Esophagus squamous epithelium (tissue), 5 donors: ENCODE measurements at places on chromosomes 4 and X. TPM values are rescaled to one million over a fixed set of nuclear protein-coding genes. Genes with fewer than 3 reads are reported as not detected.

DNA sequence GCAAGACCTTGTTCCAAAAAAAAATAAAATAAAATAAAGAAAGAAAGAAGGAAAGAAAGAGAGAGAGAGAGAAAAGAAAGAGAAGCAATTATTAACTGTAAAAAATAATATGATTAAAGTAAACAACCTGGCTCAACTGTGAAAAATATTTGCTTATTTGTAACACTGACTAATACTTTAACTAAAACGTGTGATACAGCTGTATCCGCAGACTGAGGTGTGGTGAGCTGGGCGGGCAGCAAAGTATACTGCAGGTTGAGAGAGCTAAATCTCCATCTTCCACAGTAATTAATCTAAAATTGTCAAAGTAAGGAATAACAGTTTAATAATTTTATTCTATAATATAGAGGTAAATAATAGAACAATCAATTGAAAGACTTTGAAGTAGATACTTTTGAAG lies 145.5 kb upstream of the FAM241A start:
- no peak for DNase-seq

DNA sequence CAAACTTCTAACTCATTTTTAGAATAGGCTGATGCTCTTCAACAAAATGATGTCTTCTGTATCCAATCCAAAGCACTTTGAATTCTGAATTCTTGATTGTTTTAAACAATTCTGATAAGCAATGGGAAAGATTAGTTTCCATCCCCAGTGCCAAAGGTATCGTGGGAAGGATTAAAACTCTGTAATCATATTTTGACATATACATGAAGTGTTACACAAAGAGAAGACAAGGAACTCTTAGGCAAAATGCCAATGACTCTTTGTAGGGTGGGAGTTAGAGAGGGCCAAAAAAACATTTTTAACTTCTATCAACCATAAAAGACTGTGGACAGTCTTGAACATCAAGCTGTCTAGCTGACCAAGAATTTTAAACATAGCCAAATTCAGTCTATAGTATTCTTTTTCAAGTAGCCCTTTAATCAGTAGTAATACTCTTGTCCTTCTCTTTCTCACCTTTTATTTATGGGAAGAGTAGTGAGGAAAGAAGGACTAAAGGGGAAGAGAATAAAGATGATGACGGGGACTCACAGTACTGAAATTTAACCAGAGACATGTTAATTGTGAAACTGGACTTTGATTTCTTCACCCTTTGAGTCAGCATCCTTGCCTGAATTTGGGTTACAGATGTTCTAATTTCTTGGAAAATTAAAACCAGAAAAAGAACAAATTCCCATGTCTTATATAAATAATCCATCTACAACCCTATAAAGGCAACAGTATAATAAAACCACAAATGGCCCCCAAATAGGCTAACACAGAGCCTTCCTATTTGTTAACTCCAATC lies 51.8 kb upstream of the VEGFD start:
- no peak for DNase-seq

UGT2B10 gene
- total RNA-seq: not detected

GRCh38 chr4:18012134-18012806 lies 9.3 kb downstream of the LCORL start:
- no peak for DNase-seq

- no peak for DNase-seq
Observed at GRCh38 chr4:158613046-158613445, 58.6 kb downstream of the C4orf46 start.

DDIT4L gene
- total RNA-seq: 0.11 TPM

GRCh38 chr4:59060002-59060846 lies 1950.0 kb upstream of the IGFBP7 start:
- no peak for DNase-seq

GRCh38 chr4:183299464-183299863 lies 20.6 kb downstream of the CLDN22 start:
- DNase-seq: no peak

DNA sequence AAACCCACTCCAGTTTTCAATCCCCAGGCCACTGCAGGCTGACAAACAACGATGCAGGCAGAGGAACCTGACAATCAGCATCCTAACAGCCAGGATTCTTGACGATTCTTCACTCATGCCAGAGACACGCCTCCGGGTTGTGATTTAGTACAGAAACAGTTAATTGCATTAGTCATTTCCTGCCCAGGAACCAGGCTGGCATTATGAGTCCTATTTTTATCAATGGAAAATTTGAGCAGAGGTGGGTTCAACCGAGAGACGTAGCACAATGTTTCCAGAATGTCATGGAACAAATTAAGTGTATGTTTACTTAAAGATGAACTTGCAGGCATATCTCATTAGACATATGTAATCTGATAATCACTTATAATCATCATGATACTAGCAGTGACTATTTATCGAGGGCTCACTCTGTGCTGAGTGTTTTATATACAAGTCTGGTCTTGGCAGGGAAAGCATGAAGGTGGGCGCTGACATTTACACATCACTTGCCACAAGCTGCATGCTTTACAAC lies 159.7 kb downstream of the NSUN7 start:
- no peak for DNase-seq

DNA sequence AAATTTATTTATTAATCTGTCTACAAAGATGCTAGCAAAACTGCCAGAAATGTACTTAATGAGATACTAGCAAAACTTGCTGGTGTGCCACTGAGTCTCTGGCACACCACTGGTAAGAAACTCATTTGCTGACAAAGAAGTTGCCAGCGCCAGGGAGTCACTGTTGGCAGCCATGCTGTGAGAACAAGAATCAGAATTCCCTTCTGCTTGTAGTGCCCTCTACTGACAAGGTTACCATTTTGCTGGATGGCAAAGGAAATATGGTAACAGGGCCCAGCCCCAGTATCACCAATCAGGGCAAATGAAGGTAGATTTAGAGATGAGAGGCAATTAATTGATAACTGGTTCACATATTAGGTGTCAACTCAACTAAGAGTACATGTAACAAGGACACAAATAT lies 750.1 kb upstream of the ADGRL3 start:
- no peak for DNase-seq

DNA sequence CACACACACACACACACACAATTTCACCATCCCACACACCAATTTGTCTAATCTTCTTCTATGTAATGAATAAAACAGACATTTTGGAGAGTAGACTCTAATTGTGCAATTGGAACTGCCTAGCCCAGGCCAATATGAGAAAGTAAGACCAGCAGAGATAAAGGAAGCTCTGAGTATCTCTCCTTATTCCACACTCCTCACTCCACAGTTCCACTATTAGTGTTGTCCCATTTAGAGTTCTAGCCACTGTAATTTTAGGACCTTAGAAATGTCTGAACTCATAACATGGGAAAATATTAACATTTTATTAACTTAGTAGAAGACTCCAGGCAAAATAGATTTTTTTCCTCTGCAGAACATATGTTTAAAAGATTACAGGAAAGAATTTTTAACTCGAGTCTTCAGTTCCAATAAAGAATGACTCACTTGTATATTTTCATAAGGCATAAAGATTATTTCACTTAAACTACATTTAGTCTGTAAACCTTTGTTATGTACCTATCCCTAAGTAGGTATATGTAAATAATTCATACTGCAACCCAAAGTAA lies 297.6 kb upstream of the INTU start:
- no peak for DNase-seq

NXF2B gene
- total RNA-seq: not detected

DNA sequence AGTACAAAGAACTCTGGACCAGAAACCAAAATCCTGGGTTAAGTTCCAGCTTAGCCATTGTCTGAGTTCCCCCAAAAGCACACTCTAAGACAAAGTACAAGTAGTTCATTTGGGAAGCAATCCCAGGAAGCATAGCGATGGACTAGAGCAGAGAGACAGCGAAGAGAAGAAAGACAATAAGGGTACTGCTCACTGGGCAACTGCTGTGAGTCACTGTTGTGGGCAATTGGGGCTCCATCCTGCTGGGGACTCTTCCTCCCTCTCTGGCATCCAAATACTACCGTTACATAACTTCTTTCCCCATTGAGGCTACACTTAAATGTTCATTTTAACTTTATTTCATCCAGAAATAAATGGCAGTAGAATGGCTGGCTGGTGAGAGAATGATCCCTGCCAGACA lies 14.1 kb downstream of the SRPX start:
- DNase-seq: no peak

- DNase-seq: no peak
Observed at GRCh38 chrX:369563-370101, 17.1 kb downstream of the PPP2R3B start.

GRCh38 chr4:108052558-108053120 lies 63.0 kb downstream of the HADH start:
- no peak for DNase-seq

DNA sequence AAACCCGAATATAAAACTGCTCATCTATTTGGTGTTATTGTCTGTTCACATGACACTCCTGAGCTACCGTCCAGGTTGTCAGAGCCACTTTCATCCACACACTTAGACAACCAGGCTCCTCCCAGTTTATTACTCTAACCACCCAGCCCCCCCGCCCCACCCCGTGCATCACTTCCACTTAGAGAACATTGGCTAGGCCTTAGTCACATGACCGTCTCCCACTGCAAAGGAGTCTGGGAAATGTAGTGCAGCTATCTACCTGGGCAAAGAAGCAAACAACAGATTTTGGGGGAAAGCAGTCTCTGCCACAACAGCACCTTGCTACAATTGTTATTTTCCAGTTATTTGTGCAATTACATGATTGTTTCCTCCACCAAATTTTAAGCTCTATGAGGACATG lies 57.6 kb upstream of the RBPJ start:
- DNase-seq: no peak

CAPN6 gene
- total RNA-seq: 6.5 TPM

DNA sequence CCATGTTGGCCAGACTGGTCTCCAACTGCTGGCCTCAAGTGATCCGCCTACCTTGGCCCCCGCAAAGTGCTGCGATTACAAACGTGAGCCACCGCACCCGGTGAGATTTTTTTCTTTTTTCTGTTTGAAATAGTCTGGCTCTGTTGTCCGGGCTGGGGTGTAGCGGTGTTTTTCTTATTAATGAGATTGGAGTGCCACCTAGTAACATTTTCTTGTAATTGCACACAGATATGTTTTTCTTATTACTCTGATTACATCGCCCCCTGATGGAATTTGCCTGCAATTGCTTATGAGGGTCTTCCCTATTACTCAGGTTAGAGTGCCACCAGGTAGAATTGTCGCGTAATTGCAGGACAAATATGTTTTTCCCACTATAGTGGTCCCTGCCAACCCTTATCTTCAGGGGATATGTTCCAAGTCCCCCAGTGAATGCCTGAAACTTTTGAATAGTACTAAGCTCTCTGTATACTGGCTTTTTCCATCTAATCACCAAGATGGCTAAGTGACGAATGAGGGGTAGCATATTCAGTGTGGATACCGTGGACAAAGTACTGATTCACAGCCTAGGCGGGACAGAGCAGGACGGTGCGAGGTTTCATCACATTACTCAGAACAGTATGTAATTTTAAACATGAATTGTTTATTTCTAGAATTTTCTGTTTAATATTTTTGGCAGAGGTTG lies 8.6 kb upstream of the PDHA1 start:
- DNase-seq: no peak

DNA sequence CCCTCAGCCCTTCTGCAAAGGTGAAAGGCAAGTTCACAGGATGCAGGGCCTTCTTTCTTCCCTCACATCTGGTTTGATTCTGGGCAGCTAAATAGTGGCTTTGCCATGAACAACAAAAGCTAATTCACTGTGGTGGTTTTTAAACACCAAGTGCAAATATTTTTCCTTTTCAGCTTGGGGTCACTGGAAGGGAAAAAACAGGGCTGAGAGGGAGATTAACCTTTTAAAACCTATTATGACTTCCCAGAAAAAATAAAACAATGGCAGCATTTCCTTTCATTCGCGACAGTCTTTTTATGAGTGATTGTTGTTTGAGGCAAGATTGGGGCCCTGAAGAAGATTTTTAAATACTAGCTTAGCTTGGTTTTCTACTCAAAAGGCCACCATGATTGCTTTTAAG lies 103.7 kb upstream of the SCML1 start:
- DNase-seq: no peak

DNA sequence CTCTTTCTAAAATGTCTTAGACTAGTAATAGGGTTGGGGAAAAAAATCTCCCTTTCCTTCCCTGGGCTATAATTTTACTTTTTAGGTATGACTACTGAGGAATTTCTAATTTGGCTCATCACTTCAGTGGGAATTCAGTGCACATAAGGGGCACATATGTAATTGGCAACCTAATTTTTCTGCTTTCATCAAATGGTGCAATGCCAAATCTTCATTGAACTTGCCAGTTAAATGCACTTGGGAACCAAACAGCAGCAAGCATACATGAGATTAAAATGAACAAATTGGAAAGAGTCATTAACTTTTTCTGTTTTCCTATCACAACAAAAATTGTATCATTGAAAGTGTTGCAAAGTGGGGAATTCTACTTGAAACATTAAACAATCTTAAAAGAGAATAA lies 2.9 kb upstream of the CCSER1 start:
- DNase-seq: no peak

DNA sequence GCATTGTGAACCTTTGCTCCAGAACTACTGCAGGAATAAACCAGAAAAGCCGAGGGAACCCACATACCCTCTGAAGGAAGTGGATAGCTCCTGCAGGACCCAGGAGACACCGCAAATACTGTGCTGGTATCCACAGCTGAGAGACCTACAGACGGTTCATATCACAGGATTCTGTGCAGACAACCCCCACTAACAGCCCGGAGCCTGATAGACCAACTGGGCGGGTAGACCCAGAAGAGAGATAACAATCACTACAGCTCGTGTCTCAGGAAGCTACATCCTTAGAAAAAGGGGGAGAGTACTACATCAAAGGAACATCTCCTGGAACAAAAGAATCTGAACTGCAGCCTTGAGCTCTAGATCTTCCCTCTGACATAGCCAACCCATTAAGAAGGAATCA lies 150.8 kb downstream of the FRAS1 start:
- DNase-seq: no peak

CABS1 gene
- total RNA-seq: not detected

DNA sequence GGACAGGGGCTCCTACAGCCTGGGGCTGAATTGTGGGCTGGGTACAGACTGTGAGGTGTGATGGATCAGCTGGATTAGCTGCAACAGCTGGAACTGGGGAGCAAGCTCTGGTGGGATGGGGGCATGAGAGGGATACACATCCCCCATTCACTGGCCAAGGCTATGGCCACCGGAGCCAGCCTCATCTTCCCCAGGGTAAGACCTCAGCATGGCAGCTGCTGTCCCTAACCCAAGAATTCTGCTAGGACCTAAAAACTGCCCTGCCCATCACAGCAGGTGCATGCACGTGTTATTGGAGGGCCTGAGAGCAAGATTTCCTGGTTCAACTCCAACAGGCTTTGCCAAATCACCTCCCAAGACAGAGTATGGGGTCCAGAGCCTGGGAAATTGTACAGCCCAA lies 258.6 kb upstream of the AGTR2 start:
- DNase-seq: no peak

ATP1B4 gene
- total RNA-seq: not detected

DNA sequence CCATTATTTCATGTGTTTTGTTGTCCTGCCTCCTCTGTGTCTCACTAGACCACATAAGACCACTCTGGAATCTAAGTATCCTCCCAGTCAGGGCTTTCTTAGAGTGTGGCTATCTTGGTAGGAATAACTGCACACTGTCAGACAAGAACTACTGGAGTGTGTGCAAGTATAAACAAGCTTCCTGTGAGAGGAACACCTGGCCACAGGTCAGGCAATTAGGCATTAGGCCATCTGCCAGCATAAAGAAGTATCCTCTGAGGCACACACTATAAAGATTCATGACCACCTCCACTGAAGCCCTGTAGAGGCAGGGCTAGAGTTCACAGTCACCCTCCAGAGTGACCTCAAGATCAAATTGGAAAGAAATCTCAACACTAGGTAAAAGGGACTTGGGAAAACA lies 507.0 kb upstream of the PABPC4L start:
- DNase-seq: no peak

- no peak for DNase-seq
Observed at GRCh38 chr4:71938776-71939175, 93.0 kb upstream of the NPFFR2 start.

- DNase-seq: no peak
Observed at GRCh38 chr4:95317085-95317793, 231.5 kb downstream of the UNC5C start.
